NCI-H2081 treated with DMSO at 0.1 percent for 48 hours (cell line): ENCODE measurements at places on chromosomes 3 and 15.

DNA sequence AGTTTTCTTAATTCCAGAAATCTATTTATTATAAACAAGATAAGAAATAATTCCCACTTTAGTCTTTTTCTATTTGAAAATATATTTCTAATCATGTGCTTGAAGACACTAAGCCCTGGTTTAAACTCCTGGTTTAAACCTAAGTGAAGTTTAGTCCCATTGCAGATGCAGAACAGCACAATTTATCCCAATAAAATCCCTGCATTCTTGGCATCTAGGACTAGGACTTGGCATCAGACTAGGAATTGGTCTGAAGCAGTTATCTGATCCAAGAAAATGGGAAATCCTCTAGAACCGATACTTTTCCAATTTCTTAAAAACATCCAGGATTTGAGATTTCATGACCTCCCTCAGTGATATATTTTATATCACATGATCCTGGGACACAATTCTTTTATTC is 168.8 kb upstream of the VEPH1 start:
- DNase-seq: no peak

DNA sequence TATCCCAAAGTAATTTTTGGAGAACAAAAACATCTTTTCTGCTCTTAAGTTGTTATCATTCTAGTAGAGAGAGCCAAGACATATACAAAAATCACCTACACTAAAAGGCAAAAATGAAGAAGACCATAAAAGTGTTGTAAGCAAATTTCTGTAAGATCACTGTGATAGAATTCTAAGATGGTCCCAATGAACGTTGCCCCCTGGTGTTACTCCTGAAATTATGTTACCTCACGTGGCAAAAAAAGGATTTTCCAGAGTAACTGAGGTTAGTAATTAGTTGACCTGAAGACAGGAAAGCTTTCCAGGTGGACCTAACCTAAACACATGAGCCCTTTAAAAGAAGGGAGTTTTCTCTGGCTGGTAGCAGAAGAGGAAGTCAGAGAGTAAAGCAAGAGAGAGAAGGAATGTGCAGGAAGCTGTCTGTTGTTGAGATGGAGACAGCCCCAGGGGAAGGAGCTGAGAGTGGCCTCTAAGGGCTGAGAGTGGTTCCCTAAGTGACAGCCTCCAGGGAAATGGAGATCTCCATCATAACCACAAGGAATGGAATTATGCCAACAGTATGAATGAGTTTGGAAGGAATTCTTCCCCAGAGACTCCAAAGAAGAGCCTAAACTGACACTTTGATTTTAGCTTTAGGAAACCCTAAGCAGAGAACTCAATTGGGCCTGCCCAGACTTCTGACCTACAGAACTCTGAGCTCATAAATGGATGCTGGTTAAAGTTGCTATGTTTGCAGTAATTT is 205.9 kb downstream of the CD47 start:
- no peak for DNase-seq

GRCh38 chr15:52078876-52079700 is 33.5 kb downstream of the BCL2L10 start:
- DNase-seq: no peak

- no peak for DNase-seq
These were observed 130.0 kb upstream of the NR2F2 start for GRCh38 chr15:96200357-96200967.

- DNase-seq: no peak
These were observed 208.2 kb downstream of the THRB start for GRCh38 chr3:24286405-24286804.

GRCh38 chr3:38601956-38602550 is 47.4 kb downstream of the SCN5A start:
- no peak for DNase-seq
